ENCODE measurements at places on chromosomes 7 and 10. TPM values are rescaled to one million over a fixed set of nuclear protein-coding genes. Genes with fewer than 3 reads are reported as not detected.

PAX4 gene
- total RNA-seq, result not detected

CALML5 gene
- total RNA-seq, result not detected

OPN1SW gene
- not detected for total RNA-seq

GRM3 gene
- total RNA-seq, result not detected

CFAP69 gene
- 2.0 TPM for total RNA-seq

OR2A42 gene
- not detected for total RNA-seq

HOXA5 gene
- 5.8 TPM for total RNA-seq

TSPAN12 gene
- 0.59 TPM for total RNA-seq

FXYD4 gene
- total RNA-seq, result not detected

LLCFC1 gene
- not detected for total RNA-seq

SRPK2 gene
- total RNA-seq, result 35.4 TPM

PTPRZ1 gene
- not detected for total RNA-seq

MEOX2 gene
- total RNA-seq, result not detected

TBXAS1 gene
- total RNA-seq, result 14.5 TPM

CYP2E1 gene
- 0.25 TPM for total RNA-seq

PRPS1L1 gene
- total RNA-seq, result not detected

ACSL5 gene
- total RNA-seq, result 0.13 TPM

FERD3L gene
- total RNA-seq, result not detected

MACC1 gene
- not detected for total RNA-seq

NAT16 gene
- total RNA-seq, result 0.15 TPM

PNLIPRP2 gene
- total RNA-seq, result not detected

GPR26 gene
- not detected for total RNA-seq

KCND2 gene
- not detected for total RNA-seq

ZWINT gene
- total RNA-seq, result 84.9 TPM

OR2A1 gene
- total RNA-seq, result not detected

ACTA2 gene
- 18.2 TPM for total RNA-seq

CUBN gene
- total RNA-seq, result 0.08 TPM

LIPM gene
- not detected for total RNA-seq

FKBP9 gene
- 78.2 TPM for total RNA-seq

AZGP1 gene
- 0.13 TPM for total RNA-seq

VSTM2A gene
- total RNA-seq, result not detected

TAS2R41 gene
- total RNA-seq, result not detected

CHAT gene
- total RNA-seq, result not detected

NRAP gene
- not detected for total RNA-seq

ZC3HAV1L gene
- 4.8 TPM for total RNA-seq

HSPA12A gene
- total RNA-seq, result 9.7 TPM

Measured in A549 treated with Mapracorat at 1 μM for 4 hours (cell line).